ENCODE measurements at places on chromosomes 3 and 15.

DNA sequence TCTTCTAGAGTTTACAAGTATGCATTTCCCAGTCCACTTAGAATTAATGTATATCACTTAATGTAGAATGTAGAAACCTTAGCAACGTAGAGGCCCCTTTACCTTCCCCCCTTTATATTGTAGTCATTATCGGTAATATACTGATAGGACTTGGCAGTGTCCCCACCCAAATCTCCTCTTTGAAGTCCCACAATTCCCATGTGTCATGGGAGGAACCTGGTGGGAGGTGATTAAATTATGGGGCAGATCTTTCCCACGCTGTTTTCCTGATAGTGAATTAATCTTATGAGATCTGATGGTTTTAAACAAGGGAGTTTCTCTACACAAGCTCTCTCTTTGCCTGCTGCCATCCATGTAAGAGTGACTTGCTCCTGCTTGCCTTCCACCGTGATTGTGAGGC is 31.0 kb downstream of the ARL8B start:
- no peak for DNase-seq

GRCh38 chr3:15205934-15206661 is at the start of gene CAPN7:
Gene CAPN7 (plus strand): TSS chr3:15206246. CDS start chr3:15206496, 250 bp downstream.
- DNase-seq, result peak; percentile 97

- DNase-seq, result no peak
Observed at GRCh38 chr3:113743006-113743630, 2.9 kb downstream of the NAA50 start.

GRCh38 chr3:97885931-97886824 is 64.4 kb downstream of the CRYBG3 start:
- DNase-seq, result no peak

GRCh38 chr3:127819656-127820055 is 2.7 kb downstream of the MGLL start:
- no peak for DNase-seq

DNA sequence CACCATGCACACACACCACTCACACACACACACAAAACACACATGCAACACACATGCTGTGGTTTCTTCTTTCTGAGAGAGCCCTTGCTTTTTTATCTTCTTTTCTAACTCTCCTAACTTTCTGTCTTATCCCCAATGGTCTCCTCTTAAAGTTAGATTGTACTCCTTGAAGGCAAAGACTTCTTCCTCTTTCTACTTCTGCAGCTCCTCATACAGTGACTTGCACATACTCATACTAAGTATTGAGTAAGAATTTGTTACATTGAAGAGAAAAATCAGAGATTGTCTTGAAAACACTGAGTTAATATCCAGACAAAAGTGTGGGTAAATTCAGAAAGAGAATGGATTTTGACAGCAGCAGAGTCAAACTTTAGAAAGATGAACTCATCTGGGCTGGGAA is 64.4 kb downstream of the GTPBP8 start:
- DNase-seq, result no peak

- no peak for DNase-seq
Observed at GRCh38 chr15:87263296-87263695, 993.2 kb downstream of the NTRK3 start.

- no peak for DNase-seq
Observed at GRCh38 chr3:197490098-197491058, 65.4 kb downstream of the BDH1 start.

DNA sequence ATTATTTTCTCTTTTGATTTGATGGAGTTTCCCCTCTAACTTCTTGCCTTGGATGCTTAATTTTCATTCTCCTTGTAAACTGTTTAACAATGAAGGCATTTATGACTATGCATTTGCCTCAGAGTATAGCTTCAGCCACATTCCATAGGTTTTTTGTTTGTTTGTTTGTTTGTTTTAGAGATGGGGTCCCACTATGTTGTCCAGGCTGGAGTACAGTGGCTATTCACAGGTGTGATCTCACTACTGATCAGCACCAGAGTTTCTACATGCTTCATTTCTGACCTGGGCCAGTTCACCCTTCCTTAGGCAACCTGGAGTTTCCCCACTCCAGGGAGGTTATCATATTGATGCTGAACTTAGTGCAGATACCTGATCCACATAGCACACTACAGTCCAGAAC is 4.1 kb downstream of the SECISBP2L start:
- DNase-seq, result no peak

GRCh38 chr3:188680189-188680588 is 491.6 kb upstream of the TPRG1 start:
- no peak for DNase-seq

DNA sequence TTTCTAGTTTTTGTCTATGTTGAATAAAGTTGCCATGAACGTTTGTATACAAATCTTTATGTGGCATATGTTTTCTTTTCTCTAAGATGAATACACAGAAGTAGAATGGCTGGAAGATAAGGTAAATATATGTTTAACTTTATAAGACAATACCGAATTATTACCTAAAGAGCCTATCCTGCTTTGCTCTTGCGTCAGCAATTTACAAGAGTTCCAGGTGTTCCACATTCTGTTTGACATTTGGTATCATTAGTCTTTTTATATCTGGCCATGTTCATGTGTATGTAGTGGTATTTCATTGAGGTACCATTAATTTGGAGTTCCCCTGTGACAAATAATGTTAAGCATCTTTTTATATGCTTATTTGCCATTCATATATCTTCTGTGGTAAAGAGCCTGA is 74.1 kb upstream of the TRIM42 start:
- DNase-seq, result no peak

GRCh38 chr15:53034767-53035245 is 244.7 kb upstream of the ONECUT1 start:
- no peak for DNase-seq

DNA sequence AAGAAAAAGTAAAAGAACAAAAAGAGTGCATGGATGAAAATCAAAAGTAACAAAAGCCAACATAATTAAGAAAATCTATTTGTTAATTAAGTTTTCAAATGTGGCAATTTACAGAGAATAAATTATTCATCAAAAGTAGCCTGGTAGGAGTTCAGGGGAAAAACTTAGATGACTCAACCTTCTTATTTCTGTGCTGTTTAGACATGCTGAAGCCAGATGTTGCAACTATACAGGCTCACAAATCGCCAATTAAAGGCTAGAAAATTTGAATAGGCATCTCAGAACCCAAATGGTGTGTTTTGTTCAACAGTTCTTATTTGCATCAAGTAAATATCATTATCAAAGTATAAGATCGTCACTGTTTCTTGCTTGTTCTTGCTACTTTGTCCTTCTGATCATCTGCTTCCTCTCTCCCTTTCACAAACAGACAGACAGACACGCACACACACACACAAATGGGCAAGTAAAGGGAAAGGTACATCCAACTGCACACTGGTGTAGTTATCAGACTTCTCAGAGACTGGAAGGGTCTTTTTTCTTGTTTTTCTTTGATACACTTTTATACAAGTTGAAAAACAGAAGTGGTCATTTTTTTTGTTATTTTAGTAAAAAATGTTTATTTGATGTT is 572.2 kb downstream of the MECOM start:
- DNase-seq, result no peak

GRCh38 chr3:43674345-43675085 is 16.2 kb upstream of the ABHD5 start:
- DNase-seq, result no peak

DNA sequence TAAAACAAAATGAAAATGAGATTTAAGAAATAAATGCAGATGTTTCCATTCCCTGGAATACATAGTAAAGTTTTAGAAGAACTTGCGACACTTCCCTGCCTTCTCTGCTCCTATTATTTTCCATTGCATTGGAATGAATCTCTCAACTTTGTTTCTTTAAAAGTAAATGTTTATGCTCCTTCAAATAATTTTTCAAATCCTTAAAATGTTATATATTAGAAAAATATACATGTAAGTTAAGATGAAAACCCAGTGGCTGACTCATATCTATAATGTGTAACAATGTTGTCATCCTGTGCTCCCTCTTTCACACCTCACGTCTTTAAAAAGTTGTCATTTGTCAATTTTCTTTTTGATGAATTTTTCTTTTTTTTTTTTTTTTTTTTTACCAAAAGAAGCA is 3.6 kb downstream of the RBMS3 start:
- DNase-seq, result no peak

DNA sequence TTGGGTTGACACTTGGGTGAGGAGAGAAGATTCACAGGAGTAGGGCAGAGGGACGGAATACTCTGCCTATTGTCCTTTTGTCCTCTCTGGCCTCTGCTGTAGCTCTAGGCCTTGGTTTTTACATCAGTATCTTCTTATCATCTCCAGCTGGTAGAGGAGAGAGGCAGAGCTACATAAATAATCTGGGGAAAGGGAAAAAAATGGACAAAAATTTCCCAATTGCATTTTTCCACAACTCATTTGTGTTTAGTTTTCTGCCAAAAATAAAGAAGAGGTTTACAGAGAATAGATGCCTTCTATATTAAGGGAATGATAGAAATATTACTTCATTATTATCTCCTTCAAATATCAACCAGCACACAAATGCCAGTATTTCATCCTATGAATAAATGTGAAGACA is 216.4 kb upstream of the P2RY1 start:
- no peak for DNase-seq

DNA sequence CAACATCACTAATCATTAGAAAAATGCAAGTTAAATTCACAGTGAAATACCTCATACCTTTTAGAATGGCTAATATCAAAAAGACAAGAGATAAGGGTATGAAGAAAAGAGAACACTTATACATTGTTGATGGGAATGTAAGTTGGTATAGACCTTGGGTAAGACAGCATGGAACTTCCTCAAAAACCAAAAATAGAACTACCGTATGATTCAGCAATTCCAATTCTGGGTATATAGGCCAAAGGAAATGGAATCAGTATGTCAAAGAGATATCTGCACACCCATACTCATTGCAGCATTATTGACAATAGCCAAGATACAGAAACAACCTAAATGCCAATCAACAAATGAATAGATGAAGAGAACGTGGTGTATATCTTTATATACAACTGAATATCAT is 166.8 kb upstream of the LRRN1 start:
- no peak for DNase-seq

DNA sequence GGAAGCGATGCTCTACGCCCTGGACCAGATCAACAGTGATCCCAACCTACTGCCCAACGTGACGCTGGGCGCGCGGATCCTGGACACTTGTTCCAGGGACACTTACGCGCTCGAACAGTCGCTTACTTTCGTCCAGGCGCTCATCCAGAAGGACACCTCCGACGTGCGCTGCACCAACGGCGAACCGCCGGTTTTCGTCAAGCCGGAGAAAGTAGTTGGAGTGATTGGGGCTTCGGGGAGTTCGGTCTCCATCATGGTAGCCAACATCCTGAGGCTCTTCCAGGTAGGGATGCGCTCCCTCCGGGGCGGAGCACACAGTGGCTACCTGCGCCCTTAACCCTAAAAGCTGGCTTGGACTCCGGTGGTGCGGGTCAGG is 698 bp downstream of the GRM7 start:
- DNase-seq, result no peak

DNA sequence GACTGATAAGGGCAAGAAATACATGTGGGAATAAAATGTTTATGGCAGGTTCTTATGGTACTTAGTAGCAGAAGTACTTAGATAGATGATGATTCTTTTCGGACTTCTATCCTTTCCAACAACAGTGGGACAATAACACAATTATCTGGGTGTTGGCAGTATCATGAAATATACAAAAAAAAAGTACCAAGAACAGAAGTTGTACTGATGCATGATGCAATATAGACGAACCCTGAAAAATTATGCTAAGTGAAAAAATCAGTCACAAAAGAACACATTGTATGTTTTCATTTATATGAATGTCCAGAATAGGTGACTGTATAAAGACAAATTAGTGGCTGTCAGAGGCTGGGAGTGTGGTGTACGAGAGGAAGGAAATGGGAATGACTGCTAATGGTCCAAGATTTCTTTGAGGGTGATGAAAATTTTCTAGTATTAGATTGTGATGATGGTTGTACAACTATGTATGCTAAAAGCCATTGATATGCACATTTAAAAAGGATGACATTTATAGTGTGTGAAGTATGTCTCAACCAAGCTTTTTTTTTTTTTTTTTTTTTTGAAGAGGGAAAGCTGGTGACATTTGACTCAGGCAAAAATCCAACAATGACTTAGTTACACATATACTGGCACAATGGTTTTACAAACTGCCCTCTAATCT is 20.0 kb downstream of the PDE12 start:
- DNase-seq, result no peak

GRCh38 chr3:81549388-81549787 is 212.1 kb downstream of the GBE1 start:
- DNase-seq, result no peak
